PC-9 (cell line): ENCODE measurements at places on chromosomes 11 and 22.

GRCh38 chr11:79501707-79502106, 60.9 kb upstream of the TENM4 start:
- peaks cover 76% of the 10 kb centered on the region for H3K27me3 ChIP-seq
- H3K4me1 ChIP-seq, result no peaks in the 10 kb centered on the region
- H3K36me3 ChIP-seq, result no peaks in the 10 kb centered on the region
- DNase-seq, result no peak
- H3K27ac ChIP-seq, result no peak overlapping the region

- H3K4me1 ChIP-seq, result peaks cover 7% of the 10 kb centered on the region; the same call in 1 of the 2 replicates
- no peaks in the 10 kb centered on the region for H3K36me3 ChIP-seq
- no peak overlapping the region for H3K4me3 ChIP-seq
- H3K27ac ChIP-seq, result no peak overlapping the region
- H3K27me3 ChIP-seq, result no peaks in the 10 kb centered on the region
Measured at GRCh38 chr11:64409278-64409677, 50.3 kb downstream of the RPS6KA4 start.

DNA sequence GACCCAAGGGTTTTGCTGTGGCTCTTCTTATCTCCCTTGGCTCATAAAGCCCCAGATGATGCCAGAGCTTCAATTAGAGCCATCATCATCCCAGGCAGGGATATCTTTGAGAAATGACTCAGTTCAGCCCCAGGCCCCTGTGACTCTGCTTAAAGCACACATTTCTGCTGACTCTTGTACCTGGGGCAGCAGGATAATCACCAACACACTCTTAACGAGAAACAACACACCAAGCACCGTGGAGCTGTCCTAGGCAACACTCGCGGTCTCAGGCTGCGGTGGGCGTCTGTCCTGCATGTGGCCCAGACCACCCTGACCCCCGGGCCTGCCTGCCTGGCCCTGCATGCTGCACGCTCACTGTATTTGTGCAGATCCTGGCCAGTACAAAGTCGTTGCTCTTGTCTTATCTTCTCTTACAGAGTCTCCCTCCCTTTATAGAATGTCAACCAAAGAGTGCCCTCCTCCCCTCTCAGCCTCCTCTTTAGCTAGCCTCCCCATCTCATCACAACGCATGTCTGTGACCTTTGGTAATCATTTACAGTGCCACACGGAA, 114.2 kb upstream of the PARVA start:
- peaks cover 7% of the 10 kb centered on the region for H3K36me3 ChIP-seq
- H3K27me3 ChIP-seq, result no peaks in the 10 kb centered on the region
- H3K4me3 ChIP-seq, result no peak overlapping the region
- H3K4me1 ChIP-seq, result peaks cover 9% of the 10 kb centered on the region
- no peak overlapping the region for H3K27ac ChIP-seq
- no peak for DNase-seq

DNA sequence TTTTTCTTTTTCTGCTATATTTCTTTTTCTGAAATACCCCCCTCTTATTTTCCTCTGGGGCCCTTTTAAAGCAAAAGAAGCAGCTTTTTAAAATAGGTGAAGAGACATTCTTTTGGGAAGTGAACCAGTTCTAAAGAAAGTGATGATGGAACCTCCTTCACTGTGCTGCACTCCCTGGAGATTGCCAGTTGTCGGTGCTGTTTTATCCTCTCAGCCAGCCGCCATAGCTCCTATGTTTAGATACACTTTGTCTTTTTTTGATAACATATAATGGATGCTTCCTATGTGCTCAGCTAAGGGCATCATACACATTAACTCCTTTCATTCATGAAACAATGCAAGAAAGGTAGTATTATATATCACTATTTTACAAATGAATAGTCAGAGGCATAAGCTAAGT, 14.0 kb downstream of the CFAP300 start:
- H3K4me1 ChIP-seq, result no peaks in the 10 kb centered on the region
- no peaks in the 10 kb centered on the region for H3K27me3 ChIP-seq
- no peaks in the 10 kb centered on the region for H3K36me3 ChIP-seq
- H3K27ac ChIP-seq, result no peak overlapping the region

DNA sequence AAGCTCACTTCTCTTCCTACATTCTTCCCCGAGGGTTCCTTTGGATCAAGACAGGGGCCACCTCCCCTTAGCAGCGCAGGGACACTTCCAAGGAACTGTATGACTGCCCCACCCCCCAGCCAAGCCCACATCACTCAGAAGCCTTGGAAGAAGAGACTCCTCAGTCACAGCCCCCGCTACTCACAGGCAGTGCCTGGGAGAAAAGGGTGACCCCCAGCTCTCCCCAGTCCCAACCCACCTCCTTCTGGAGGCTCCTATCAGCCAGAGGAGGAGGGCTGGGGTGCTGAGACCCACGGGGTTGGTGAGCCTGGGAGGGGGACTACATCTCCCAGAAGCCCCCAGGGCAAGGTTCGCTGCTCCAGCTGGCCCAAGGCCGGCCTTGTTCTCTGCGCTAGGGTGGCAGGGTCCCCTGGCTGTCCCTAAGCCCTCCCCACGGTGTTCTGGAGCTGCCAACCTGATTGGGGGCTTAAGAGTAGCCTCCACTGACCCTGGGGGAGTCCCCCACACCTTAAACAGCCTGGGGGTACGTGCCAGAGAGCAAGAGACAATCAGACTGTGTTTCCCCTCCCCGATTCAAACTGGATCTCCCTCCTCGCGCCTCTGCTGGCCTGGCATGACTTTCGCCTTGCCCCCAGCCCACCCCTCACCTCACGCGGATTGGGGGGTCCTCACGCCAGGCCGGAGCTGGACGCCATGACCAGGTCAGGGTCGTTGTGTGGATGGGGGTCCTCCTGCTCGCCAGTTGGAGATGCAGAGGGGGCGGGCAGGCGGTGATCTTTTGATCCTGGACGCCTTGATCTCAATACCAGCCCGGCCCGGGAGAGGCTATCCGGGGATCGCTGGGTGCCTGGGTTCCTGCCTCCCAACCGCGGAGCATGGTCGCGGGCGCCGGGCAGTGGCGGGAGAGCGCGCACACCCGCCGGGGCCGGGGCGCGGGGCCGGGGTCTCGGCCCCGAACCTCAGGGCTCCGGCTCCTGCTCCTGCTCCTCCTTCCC, 838 bp downstream of the BCL9L start:
- H3K4me1 ChIP-seq, result peaks cover 35% of the 10 kb centered on the region
- peak overlapping the region; percentile 96 for H3K27ac ChIP-seq
- H3K36me3 ChIP-seq, result no peaks in the 10 kb centered on the region
- no peaks in the 10 kb centered on the region for H3K27me3 ChIP-seq
- H3K4me3 ChIP-seq, result peak overlapping the region; percentile 77
- no peak for DNase-seq

- no peaks in the 10 kb centered on the region for H3K36me3 ChIP-seq
- H3K27ac ChIP-seq, result peak overlapping the region; percentile 91
- peak; percentile 85 for DNase-seq
- peak overlapping the region; percentile 58; the same call in 1 of the 2 replicates for H3K4me3 ChIP-seq
Measured at GRCh38 chr11:726278-727220, 20.5 kb downstream of the EPS8L2 start.

GRCh38 chr22:44309647-44310046, 3.1 kb downstream of the SHISAL1 start:
- no peaks in the 10 kb centered on the region for H3K27me3 ChIP-seq
- H3K36me3 ChIP-seq, result no peaks in the 10 kb centered on the region
- no peak overlapping the region for H3K4me3 ChIP-seq
- H3K4me1 ChIP-seq, result peaks cover 27% of the 10 kb centered on the region
- H3K27ac ChIP-seq, result no peak overlapping the region

DNA sequence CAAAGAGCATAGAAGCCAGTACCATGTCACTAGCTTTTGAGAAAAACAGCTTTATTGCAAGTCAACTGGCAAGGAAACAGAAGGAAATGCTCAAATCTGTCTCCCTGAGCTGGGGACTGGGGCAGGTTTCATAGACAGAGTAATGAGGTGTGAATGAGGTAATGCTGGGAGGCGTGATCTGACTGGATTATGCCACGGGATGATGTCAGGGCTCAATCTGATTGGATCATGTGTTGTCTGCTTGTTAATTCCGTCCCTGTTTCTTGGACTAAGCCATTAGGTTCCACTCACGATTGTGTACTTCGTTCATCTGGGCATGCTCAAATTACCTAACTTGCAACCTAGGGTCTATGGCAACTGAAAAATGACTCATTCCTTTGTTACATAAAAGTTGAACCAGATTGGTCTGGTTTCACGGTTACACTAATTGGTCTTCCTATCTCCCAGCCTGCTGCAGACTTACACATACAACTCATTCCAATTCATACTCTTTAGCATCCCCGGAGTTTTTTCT, 20.2 kb upstream of the OR10A5 start:
- H3K36me3 ChIP-seq, result no peaks in the 10 kb centered on the region
- no peak for DNase-seq
- H3K4me1 ChIP-seq, result no peaks in the 10 kb centered on the region
- no peak overlapping the region for H3K27ac ChIP-seq
- no peak overlapping the region for H3K4me3 ChIP-seq

DNA sequence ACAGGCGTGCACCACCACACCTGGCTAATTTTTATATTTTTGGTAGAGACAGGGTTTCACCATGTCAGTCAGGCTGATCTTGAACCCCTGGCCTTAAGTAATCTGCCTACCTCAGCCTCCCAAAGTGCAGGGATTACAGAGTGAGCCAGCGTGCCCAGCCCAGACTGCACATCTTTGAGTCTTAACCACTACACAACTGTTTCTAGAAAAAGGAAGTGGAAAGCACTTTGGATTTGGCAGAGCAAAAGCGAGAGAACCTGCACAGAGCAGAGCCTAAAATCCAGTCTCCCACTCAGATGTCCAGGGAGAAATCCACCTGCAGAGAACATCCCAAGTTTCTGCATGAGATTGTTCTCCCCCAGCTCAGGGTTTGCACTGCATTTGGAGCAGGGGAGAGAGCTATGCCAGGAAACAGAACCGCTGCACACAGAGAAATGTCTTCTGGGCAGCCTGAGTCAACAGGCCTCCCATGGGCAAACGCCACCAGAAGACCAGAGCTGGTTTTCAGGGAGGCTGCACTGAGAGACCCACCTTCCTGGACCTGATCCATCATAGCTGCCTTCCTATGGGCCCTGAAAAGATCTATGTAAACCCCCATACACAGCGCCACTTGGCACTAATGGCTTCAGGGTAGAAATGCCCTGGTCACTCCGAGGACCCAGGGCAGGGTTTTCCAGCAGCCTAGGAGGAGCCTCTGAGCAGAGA, 54.0 kb downstream of the RPUSD4 start:
- no peak overlapping the region for H3K27ac ChIP-seq
- no peaks in the 10 kb centered on the region for H3K27me3 ChIP-seq
- no peaks in the 10 kb centered on the region for H3K36me3 ChIP-seq
- H3K4me1 ChIP-seq, result peaks cover 21% of the 10 kb centered on the region

- DNase-seq, result no peak
- H3K4me1 ChIP-seq, result no peaks in the 10 kb centered on the region
- H3K27ac ChIP-seq, result no peak overlapping the region
- H3K27me3 ChIP-seq, result peaks cover 28% of the 10 kb centered on the region
- peak overlapping the region; percentile 15; the same call in 1 of the 2 replicates for H3K4me3 ChIP-seq
Measured at GRCh38 chr11:57482782-57483561, 22.6 kb downstream of the RTN4RL2 start.

GRCh38 chr11:63918507-63919191, 1.7 kb upstream of the RCOR2 start:
- H3K4me1 ChIP-seq, result peaks cover 53% of the 10 kb centered on the region
- H3K27ac ChIP-seq, result peak overlapping the region; percentile 55
- H3K36me3 ChIP-seq, result no peaks in the 10 kb centered on the region
- H3K27me3 ChIP-seq, result no peaks in the 10 kb centered on the region

GRCh38 chr11:120709808-120710207, 198.3 kb downstream of the GRIK4 start:
- H3K4me1 ChIP-seq, result peaks cover 13% of the 10 kb centered on the region; the same call in 1 of the 2 replicates
- no peak for DNase-seq
- no peak overlapping the region for H3K4me3 ChIP-seq
- no peaks in the 10 kb centered on the region for H3K36me3 ChIP-seq
